Ovary (tissue), 10 donors: ENCODE measurements at places on chromosomes 7 and 10.
A peak's percentile ranks its signal among the peaks of the same experiment; 100 is the strongest.

GRCh38 chr7:84629640-84630318, 435.2 kb upstream of the SEMA3A start:
- no peak for DNase-seq

DNA sequence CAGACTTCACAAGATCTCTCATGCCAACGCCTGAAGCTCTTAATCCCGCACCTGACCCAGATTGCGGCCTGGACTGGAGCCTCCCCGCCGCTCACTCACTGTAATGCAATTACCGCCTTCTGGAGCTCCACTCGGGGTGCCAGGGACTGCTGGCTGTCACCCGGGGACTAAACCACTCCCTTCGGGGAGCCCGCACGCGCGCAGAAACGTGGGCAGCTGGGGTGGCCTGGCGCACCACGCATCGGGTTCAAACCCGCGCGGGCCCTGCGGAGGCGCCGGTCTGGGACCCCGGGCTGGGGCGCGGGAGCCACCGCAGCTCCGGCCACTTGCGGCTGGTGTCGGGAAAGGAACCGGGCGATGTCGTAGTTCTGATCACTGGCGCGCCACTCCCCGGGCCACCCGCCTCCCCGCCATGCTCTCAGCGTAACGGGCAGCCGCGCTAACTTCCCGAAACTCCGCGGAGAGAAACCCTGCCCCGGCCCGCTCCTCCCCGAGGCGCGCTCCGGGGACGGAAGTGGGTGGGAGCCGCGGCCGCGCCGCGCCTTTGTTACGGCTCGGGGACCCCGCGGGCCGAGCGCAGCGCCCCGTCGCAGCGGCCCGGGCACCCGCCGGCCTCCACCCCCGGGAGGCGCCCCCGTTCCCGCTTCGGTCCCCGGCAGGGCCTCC, 100.3 kb upstream of the SVIL start:
- peak; percentile 66 for DNase-seq

DNA sequence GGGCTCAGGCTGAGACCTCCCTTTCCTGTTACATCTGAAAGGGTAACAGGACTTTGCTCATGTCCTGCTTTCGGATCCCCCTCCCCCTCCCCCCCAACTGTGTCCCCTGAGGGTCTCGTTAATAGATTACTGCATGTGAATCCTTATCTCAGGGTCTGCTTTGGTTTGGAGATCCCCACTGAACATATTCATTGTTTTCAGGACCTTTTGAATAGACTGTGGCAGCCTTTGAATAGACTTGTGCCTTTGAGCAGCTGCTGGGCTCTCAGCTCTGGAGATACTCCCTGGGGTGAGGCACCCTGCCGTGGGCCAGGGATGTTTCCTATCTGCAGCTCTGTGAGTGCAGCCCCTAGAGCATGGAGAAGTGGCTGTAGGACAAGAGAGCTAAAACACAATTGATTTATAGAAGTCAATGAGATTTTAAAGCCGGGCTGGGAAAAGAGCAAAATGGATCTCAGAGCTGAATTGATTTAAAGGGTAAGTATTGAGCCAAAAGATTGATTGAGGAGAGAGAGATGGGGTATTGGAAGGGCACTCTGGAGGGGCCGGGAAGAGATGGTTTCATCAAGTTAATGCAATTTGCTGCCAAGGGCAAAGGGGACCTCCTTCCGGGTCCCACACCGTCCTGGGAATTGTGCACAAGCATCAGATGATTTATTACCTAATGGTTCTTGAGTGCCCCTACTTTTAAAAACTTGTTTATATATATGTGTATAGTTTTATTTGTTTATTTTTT, 9.9 kb downstream of the ARHGAP22 start:
- DNase-seq, result no peak

GRCh38 chr10:6321880-6322279, 119.1 kb downstream of the PFKFB3 start:
- DNase-seq, result no peak

DNA sequence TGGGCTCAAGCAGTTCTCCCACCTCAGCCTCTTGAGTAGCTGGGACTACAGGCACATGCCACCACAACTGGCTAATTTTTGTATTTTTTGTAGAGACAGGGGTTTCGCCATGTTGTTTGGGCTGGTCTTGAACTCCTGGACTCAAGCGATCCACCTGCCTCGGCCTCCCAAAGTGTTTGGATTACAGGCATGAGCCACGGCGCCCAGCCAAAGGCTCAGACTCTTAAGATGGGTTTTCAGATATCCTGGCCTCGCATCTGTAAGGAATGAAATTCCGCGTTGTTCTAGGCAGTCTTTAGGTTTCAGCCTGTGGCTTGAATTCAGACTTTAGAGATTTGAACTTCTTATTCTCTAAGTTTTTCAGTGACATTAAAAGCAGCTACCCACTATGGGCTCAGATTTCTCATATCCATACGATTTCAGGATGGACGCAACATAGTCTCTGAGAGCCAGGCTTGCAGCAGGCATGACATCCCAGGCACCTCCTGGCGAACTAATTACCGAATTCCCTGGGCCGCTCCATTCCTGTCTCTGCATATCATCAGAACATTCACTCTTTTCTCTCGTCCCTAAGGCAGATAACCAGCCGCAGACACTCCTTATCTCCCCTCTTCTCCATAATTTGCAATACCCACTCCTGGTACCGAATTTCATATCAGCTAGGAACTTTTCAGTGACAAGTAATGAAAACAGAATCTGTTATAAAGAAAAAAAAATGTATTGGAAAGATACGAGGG, 29.7 kb downstream of the IL15RA start:
- DNase-seq, result no peak

DNA sequence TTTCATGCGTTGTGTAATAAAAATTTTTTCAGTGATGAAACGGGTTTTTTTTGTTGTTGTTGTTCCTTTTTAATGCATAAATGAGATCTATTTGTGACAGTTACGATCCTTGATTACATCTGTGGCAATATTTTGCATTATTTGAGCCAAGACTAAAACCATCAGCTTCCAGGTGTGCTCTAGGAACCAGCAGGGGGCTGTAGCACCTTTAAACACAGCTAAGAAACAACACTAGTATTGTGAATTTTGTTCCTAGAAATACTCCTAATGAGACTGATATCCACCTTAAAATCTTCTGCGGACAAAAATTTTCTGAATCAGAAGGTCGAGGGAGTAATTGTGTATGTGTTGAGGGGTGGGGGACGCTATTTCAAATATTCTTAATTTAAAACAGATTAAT, 52.6 kb downstream of the FGFBP3 start:
- no peak for DNase-seq

DNA sequence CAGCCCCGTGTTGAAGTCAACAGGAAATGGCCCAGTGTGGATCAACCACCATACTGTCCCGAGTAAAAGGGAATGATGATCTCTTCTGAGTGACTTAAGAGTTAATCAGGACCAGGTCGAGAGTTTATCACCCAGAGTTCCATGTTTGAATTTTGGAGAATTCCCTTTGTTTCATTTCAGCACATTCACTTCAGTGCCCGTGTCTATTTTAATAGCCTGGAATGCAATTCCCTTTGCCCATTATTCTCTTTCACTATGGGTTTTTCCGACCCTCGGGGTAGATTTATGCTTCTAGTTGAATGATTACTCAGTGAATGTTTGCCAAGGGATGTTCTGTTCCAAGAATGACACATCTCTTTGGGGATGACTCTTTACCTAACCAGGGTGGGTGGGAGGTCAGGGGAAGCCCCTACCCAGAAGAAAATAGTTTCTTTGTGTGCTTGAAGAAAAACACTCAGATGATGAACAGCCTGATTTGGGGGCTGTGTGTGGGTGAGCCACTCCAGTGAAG, 594.9 kb downstream of the INHBA start:
- no peak for DNase-seq

DNA sequence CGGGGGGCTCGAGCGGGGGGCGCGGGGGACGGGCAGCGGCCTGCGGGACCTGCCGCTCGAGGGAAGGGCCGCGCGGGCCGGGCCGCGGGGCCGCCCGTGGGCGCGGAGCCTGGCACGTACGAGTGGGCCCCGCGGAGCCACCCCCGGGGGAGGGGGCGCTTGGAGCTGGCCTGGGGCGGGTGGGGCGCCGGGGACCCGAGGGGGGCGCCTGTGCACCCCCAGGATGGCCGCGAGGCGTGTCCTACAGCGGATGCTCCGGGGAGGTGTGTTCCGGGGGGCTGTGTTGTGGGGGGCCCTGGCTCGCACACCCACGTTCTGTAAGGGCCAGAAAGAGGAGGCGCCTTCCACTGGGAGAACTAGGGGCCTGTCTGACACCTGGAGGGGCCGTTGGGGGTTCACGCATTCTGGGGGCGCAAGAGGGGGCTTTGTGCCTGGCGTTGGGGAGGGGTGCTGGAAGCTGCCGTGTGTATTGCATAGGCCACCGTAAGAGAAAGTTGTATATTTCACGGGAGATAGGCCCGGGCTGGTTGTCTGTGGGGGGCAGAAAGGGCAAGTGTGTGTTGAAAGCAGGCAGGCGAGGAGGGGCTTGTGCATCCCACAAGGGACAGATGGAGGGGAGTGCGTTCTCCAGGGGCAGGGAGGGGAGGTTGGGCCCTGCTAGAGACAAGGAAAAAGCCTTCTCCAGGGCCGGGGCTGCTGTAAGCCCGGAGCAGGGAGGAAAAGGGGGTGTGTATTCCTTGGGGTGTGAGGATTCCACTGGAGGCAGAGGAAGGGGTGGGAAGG, 663 bp downstream of the VPS37D start:
- peak; percentile 43 for DNase-seq

GRCh38 chr7:132577206-132578049, 1.2 kb upstream of the PLXNA4 start:
- DNase-seq, result peak; percentile 76

GRCh38 chr7:151833691-151834090, 43.2 kb downstream of the PRKAG2 start:
- no peak for DNase-seq

- DNase-seq, result no peak
These were observed 13.4 kb downstream of the BRI3 start for GRCh38 chr7:98294798-98295382.

- DNase-seq, result no peak
These were observed 36.0 kb upstream of the SEMA3E start for GRCh38 chr7:83684928-83685327.

DNA sequence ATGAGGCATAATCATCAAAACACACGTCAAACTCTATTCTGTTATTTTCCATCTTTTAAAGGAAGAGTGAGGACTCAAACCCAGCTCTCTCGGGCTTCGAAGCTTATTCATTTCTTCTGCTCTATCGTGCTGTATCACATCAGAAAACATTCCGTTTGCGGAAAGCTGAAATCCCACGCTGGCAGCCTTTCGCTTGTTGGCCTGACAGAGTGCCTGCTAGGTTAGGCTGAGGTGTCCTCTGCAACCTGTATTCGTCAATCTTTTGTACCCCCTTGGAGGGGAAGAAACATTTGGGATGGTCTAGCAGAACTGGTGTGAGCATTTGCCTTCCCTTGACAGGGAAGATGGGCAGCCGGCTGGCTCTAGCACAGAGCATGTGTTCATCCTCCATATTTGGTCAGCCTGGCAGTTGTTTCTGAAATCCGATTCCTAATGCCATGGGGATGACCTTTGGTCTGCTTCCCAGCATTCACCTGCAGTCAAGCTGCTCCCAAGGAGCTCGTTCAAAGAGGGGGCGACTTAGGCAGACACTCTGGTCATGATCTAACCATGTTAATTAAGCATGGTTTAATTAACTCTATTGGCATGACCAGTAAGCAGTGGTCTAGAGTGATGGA, 55.2 kb downstream of the TACC2 start:
- no peak for DNase-seq

GRCh38 chr10:69449841-69450240, 1.4 kb upstream of the TSPAN15 start:
- DNase-seq, result no peak

DNA sequence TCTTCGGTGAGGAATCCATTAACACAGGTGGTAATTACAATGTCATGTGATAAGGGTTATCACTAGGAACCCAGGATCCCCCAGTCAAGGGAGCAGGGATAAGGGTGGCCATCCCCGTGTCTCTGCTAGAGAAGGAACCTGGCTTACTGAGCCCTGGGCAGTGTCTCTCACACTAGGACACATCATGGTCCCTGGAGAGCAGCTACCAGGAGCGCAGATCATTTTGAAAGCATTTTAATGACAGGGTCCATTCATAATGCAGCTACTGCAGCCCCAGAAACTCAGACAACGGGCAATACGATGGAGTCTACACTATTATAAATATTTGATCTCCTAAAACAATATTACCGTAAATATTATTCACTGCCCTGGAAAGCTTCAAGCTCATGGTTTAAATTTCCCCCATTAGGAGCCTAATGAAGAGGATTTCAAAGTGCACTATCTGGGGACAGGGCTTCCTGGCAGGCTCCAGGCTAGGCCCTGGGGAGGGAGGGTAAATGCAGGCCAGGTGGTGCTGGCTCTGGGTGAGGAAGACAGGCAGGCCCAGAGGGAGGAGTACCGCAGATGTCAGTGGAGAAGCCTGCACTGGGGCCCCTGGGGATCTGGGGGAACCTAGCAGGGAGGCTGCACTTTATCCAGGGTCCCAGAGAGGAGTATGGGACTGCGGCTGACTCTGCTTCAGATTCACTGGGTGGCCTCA, 52.6 kb upstream of the LOXL4 start:
- DNase-seq, result no peak

DNA sequence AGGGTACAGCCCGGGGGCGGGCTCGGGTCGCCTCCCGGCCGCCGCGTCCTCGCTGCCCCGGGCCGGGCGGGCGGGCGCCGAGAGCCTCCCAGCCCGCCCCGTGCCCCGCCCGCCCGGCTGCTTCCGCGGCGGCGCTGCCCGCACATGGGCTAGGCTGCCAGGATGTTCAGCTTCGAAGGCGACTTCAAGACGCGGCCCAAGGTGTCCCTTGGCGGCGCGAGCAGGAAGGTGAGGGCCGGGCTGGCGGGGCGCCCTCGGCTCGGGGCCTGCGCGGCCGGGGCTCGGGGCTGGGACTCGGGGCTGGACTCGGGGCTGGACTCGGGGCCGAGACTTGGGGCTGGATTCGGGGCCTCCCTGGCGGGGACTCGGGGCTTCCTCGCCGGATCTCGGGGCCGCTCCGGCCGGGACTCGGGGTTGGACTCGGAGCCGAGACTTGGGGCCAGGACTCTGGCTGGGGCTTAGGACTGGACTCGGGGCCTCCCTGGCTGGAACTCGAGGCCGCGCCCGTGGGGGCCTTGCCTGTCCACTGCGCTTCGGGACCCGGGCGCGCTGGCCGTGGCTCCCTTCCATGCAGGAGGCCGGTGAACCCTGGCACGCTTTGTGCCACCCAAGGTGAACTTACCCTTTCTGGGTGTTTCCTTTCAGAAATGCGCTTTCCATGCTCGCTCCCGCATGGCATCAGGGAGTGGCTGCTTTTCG, 534 bp downstream of the UBE3C start:
- peak; percentile 37 for DNase-seq
